Bone marrow (tissue), 2 donors: ENCODE measurements at places on chromosomes 2 and 18.

- DNase-seq, result no peak
Observed at GRCh38 chr2:170815311-170815710, 1.4 kb upstream of the GAD1 start.

DNA sequence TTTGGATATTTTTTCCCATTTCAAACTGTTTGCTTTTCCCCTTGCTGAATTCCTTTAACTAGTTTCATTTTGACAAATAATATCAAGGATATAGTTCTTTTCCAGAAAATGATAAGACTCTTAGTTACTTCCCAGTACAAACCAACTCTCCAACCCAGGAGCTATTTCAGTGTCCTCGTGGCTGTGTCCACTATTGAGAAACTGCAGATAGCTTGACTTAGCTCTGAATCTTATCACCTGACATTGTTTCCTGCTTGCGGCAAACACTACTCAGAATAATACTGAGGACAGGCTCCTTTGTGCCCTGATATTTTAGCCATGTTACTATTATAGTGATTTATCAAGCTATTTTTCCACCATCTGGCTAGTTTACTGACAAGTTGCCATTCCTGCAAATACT lies 74.6 kb downstream of the KLF7 start:
- DNase-seq, result no peak

DNA sequence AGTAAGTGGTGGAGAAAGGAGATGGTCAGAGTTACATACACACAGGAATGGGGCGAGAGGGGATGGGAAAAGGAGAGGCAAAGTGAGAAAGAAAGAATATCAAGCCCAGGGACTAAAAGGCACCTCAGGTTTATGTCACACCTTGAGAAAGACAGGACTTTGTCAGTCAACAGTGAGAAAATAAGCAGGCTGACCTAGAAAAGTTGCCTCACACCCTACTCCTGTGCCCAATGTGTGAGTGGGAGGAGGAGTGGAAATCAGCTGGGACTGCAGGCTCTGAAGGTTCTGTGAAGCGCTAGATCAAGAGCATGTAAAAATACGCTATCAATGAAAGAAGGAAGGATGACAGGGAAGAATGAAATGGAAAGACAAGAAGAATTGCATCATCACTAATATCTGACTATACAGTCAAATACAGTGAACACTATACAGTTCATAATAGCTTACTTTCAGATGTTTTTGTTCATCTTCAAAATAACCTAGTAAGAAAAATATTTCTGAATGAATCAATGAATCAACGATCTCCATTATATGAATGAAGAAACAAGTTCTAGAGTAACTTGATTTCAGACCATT lies 10.7 kb downstream of the VPS54 start:
- no peak for DNase-seq

- no peak for DNase-seq
Observed at GRCh38 chr2:32271063-32271462, 6.4 kb upstream of the NLRC4 start.

GRCh38 chr18:23765931-23766330 lies 76.7 kb downstream of the LAMA3 start:
- no peak for DNase-seq

GRCh38 chr2:240478346-240479110 lies 43.1 kb downstream of the GPC1 start:
- no peak for DNase-seq

GRCh38 chr2:45000341-45000901 lies 8.8 kb downstream of the SIX2 start:
- no peak for DNase-seq

- no peak for DNase-seq
Observed at GRCh38 chr2:226869371-226869770, 33.5 kb downstream of the RHBDD1 start.
